ENCODE measurements at places on chromosomes 16 and 17.

DNA sequence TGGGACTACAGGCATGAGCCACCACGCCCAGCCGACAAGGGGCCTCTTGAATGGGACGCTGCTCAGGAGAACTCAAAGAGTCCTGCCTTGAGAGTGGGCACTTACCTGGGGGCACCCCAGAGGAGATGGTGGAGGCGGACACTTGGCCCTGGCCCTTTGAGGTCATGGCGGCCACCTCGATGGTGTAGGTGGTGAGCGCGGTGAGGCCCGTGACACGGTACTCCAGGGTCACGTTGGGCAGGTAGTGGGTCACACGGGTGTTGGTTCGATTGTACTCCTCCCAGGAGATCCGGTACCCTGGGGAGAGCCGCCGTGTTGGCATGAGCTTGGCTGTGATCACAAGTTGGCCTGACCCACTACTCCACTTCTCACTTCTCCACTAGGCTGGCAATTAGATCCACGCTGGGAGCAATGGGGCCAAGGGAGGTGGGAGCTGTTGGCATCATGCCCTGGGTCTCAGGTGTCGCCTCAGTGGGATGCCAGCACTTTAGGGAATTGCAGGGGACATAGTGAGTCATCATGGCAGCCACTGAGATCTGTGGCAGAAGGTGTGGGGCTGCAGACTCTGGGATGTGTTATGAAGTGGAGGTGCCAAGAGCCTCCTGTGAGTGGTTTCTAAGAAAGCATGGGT lies 89.2 kb upstream of the CDC42EP4 start:
- no peak for DNase-seq

DNA sequence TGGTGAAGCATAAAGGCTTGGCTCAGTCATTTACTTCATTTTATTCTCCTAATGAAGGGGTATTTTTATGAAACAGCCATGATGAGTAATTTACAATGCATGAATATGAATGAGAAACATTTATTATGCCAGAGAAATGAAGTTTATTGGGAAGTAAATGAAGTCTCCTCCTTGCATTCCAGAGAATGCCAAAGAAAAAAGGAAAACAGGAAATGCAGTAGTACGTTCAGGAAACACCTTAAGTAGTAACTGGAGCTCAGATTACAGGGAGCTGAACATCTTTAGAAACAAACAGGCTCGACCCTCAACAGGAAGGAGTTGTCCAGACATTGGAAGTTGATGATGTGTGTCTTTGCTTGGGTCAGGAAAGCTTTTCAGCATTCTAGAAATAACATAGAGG lies 4.6 kb downstream of the KRT34 start:
- no peak for DNase-seq

DNA sequence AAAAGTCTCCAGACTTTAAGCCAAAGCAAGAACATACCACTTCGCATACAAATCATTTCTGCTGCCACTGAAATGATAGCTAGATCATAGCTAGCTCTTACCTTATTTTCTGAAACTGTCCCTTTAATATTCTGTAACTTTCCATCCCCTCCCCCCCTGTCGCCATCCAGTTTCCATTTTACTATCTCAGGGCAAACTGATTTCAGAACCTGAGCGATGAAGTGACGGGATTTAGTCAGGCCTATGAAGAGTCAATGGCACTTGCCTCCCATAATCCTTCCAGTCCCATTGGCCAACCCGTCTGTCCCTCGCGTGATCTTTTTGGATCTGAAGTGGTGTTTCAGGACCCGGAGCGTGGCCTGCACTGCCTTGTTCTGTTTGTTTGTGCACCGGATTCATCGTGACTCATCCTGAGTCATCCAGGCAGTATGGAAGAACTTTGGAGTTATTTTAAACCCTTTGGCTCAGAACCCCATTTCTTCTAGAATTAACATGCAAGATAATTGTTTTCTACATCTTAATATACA lies 199.8 kb upstream of the CHMP6 start:
- DNase-seq = peak; percentile 36

DNA sequence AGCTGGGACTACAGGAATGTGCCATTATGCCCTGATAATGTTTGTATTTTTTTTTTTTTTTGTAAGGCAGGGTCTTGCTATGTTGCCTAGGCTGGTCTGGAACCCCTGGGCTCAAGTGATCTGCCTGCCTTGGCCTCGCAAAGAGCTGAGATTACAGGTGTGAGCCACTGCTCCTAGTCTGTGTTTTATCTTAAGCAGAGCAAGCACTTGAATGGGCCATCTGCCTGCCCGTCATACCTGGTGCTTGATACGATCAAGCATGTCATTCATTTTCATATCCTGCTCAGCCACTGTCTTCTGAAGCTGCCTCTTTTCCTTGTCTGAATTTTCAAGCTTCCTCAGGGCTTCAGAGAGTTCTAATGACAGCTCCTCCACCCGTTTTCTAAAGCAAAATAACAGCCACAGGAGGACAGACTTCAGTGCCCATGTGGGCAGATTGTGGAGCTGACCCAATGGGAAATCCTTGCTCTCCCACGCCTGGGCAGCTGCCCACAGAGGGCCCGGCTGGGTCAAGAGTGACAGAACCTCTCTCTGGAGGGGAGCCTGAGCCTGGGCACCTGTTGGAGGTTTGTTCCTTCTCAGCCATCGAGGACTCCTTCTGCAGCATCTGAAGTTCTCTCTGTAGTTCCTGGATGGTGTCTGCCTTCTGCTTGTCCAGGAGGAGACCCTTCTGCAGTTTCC lies 36.5 kb downstream of the DHX38 start:
- no peak for DNase-seq

DNA sequence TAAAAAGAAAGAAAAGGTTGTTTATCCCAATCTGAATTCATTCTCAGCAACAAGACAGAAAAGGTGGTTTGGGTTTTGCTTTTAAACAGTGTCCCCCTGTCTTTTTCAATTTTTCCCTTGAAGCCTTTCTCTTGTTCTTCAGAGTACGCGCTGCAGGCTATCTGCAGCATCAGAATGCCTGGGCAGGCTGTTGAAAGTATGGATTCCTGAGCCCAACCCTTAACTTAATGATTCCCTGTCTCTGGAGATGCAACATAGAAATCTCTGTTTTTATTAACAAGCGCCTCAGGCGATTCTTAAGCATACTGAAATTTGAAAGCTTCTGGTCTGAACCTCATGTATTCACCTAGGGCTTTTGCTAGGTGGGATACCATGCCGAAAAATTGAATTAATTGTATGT lies 32.1 kb downstream of the DGKE start:
- DNase-seq = no peak

DNA sequence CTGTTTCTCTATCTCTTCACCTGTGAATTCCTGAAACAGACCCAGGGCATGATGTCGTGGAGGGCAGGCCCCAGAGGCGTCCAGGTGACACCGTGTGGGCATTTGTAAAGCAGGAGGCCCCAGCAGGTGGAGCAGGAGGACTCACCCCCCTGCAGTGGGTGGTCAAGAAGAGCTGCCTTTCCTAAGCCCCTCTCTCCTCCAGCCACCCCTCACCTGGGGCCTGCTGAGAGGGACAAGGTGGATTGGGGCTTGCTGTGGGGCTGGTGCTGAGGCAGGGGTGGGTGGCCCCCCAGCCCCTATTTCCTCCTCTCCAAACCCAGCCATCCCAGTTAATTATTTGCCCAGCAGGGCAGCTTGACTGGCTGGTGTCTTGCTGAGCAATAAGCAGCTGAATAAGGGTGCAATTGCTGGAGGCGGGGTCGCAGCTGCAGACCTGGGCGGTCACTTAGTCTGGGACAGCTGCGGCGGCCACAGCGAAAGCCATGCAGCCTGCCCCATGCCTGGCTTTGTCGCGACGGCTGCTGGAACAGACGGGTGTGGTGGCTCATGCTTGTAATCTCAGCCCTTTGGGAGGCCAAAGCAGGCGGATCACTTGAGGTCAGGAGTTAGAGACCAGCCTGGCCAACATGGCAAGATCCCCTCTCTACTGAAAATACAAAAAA lies 56.4 kb downstream of the JPH3 start:
- no peak for DNase-seq

- DNase-seq = no peak
Measured at GRCh38 chr16:1700246-1700645, 5.7 kb upstream of the MAPK8IP3 start.

DNA sequence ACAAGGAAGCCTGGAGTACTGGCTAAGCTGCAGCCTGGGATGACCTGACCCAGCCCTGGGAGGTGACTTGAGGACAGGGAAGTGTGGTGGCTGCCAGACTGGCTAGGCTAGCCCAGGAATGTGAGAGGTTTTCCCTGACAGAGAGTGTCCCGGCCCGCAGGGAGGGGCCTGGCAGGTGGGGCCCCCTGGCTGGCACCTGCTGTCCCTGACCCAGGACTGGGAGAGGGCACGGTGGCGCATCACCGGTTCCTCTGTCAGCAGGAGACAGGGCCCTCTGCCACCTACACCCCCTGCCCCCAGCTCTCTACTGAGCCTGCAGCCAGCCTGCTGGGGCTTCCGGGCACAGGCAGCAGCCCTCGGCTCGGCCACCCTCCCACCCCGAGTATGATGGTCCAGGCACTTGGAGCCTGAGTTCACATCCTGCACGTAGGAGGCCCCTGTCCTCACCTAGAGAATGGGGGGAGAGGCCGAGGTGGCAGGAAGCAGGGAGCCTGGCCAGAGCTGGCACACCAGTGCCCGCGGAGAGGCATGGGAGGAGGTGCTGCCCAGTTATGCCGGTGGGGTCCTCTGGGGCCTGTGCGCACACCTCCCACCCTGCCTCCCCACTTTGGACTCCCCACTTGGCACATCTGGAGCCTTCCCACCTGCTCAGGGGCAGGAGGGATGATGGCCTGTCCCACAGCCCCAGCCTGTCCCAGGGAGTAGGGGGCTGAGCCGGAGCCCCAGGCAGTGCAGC lies 528 bp downstream of the PRSS27 start:
- no peak for DNase-seq

DNA sequence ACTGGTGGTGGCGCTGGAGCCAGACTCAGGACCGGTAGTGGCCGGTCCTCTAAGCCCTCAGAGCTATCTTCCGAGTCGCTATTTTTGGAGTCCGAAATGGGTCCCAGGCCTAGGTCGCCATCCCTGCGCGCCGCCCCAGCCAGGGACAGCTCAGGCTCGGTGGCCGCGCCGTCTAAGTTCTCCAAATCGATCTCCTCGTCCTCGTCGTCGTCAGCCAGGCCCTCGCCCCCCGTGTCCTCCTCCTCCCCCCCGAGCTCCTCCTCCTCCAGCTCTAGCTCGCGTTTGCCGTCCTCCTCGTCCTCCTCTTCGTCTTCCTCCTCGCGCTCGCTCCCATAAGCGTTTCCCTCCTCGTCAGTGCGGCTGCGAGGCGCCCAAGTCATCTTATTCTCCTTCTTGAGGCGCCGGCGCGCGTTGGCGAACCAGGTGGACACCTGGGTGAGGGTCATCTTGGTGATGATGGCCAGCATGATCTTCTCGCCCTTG lies 1.6 kb downstream of the IRX3 start:
- no peak for DNase-seq

DNA sequence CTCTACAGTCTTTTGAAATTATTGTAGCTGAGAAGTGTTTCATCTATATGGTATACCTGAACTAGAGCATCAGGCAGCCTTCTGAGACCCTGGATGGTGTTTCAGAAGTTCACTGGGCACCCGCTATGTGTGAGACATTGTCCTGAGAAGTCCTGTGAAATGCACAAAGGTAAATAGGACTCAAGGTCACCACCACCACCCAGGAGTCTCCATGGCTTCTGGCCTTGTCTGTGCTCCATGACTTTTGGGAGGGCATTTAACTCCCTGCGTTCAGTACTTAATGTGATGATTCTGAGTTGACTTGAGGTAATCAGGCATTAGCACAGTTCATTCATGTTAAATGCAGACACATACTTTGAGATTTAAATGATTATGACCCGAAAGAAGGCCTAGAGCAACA lies 1.1 kb downstream of the MLYCD start:
- DNase-seq = no peak

GRCh38 chr17:82231562-82232321 lies 2.9 kb downstream of the SLC16A3 start:
- no peak for DNase-seq

DNA sequence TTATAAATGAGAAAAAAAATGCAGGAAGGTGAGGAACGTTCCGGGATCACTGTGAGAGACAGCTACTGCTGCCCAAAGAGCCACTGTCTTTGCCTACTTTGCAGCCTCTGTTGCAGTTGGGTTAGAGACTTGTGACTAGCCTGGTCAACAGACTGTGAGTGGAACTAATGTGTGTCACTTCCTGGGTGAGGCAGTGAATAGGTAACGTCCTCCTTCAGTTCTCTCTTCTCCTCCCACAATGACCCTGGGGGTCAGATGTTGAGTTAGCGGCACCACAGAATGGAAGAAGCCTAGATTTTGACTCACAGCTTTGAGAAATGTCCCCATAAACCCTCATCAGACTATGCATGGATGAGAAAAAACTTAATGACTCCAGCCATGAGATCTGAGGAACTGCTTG lies 5.2 kb downstream of the C16orf46 start:
- no peak for DNase-seq

GRCh38 chr16:78443542-78444364 lies 344.3 kb downstream of the WWOX start:
- no peak for DNase-seq

- DNase-seq = no peak
Measured at GRCh38 chr17:59487161-59487873, 78.1 kb upstream of the DHX40 start.

DNA sequence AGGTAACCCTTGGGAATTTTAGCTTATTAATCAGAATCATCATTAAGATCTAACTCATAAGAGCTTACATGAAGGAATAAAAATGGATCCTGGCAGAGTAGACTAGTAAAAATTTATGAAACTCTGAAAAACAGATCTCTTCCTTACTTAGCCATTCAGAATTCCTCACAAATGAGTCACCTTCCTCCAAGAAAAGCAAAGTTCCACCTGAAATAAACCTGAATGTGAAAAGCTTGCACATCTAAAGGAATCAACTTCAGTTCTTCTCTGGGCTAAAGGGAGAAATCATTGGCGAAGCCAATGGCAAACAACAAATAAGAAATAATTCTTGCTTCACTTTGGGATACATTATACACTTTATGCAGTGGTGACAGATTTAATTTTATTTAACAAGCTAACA lies 22.7 kb downstream of the MYO1D start:
- no peak for DNase-seq

- no peak for DNase-seq
Measured at GRCh38 chr17:57881143-57881542, 31.3 kb upstream of the MRPS23 start.

DNA sequence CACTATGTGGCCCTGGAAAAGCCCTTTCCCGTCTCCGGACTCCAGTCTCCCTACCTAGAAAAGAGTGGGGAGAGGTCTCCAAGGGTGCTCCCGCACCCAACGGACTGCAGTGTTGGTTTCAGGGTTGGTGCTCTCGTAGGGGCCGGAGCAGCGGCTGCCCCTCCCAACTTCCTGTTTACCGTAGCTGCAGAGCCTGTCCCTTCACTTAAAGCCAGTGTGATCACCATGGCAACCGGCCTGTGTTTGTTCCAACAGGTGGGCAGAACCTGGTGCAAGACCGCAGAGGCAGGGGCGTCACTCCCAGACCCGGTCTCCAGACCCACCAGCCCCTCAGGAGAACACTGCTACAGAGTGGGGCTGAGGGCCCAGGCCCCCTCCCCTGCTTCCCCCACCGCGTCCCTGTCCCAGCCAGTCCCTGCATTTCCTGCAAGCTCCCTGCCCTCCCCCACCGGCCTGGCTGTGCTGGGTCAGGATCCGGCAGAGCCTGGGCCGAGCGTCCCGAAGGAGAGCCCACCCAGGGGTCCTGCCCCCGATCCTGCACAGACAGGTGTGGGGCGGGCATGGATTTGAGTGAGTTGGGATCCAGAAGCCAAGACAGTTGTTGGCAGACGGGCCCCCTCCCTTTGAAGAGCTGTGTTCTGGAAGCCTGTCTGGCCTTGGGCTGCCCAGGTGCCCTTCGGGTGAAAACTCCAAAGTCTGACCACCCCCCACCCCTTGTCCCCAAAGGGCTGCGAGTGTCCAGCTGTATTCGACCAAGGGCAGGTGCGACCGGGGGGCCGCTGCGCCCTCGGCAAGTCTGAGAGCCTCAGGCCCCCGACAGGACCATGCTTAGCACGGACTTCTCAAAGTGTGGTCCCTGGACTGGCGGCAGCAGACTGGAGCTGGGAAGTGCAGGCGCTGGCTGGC lies 1.5 kb upstream of the BAIAP3 start:
- no peak for DNase-seq
